ENCODE measurements at places on chromosomes 7 and 10. TPM values are rescaled to one million over a fixed set of nuclear protein-coding genes. Genes with fewer than 3 reads are reported as not detected.

NME8 gene
- not detected for total RNA-seq

HOXA7 gene
- total RNA-seq = 6.1 TPM

FAM25A gene
- total RNA-seq = not detected

LIPK gene
- total RNA-seq = not detected

PARP12 gene
- total RNA-seq = 1.7 TPM

TMEM130 gene
- 3.6 TPM for total RNA-seq
